ENCODE measurements at places on chromosomes 16 and 17.

DNA sequence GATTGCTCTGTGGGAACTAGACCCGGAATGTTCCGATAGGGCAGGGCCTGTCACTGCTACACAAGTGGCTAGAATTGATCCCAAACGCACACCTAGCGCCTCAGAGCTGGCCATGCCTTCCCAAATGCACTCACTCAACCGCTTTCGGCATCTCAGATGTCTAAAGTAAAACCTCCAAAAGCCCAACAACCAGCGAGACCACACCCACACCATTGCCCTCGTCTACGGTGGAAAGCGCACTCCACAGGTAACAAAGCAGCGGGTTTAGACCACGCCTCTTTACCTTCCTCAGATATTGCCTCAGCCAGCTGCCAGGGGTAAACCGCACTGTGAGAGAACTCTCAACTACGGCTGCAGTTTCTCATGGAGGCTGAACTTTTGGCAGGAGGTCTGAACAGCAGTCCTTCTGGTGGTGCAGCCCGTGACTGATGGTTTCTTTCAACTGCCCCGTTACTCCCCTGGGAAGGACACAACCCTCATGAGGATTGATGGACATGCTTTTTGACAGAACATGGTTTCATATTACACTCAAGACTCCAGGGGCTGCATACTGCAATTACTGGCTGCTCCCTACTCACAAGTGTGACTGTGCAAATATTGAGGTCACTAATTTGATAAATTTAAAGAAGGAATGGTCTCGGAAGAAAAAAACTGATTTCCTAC, 34.5 kb downstream of the USP7 start:
- DNase-seq = no peak

- DNase-seq = no peak
Observed at GRCh38 chr17:81538651-81539570, 10.7 kb downstream of the FSCN2 start.

- DNase-seq = no peak
Observed at GRCh38 chr17:73695035-73695738, 50.9 kb upstream of the SDK2 start.

GRCh38 chr17:66975614-66976378, 11.3 kb downstream of the CACNG4 start:
- no peak for DNase-seq

- no peak for DNase-seq
Observed at GRCh38 chr16:85471469-85472431, 141.4 kb upstream of the GSE1 start.

All from putamen (tissue), 1 donor.